ENCODE measurements at places on chromosomes 5 and 9.

- DNase-seq: no peak
- H3K27me3 ChIP-seq: peaks cover 20% of the 10 kb centered on the region
- H3K27ac ChIP-seq: no peak overlapping the region
- peaks cover 2% of the 10 kb centered on the region for H3K36me3 ChIP-seq
- no peaks in the 10 kb centered on the region for H3K4me1 ChIP-seq
Measured at GRCh38 chr9:1440256-1440655, 390.1 kb downstream of the DMRT2 start.

- peaks cover 29% of the 10 kb centered on the region for H3K27me3 ChIP-seq
- H3K36me3 ChIP-seq: no peaks in the 10 kb centered on the region
- no peak for DNase-seq
- no peak overlapping the region for H3K27ac ChIP-seq
Measured at GRCh38 chr5:180915924-180916323, 17.0 kb downstream of the BTNL8 start.

DNA sequence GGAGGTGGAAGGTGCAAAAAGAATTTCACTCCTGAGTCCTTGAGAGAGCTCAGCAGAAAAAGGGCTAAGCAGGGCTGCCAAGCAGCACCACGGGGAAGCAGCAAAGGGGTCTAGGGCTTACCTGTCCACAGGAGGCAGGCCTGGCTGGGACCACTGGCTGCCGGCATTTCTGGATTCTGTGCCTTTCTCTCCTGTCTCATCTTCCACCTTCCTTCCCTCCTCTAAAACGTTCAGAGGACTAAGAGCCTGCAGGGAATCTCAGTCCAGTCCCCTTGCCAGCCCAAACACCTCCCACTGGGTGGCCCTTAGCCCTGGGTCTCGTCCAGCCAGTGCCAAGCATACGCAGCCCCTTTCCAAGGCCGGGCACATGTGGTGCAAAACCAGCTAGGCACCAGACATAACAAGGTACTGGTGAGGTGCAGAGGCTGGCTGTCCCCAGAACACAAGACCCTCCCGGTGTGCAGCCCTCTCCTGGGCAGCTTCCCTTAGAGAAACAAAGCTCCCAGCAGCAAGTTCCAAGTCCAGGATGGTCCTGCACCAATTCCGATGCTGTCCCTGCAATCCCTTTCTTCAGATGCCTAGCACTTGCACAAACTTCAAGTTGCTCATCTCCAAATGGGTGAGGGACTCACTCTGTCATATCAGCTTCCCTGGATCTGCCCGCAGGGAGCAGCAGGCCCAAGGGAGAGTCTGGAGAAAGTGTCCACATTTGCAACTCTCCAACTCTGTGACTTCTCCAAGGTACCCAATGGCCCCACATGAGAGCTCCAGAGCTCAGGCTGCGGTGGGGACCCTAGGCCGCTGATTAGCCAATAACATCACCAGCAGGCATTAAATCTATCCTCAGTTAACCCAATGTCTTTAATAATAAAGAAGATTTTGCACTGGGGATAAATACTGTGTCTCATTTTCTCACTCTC lies 126.3 kb downstream of the C5orf15 start:
- DNase-seq: no peak
- H3K27ac ChIP-seq: no peak overlapping the region
- H3K27me3 ChIP-seq: peaks cover 55% of the 10 kb centered on the region
- no peaks in the 10 kb centered on the region for H3K36me3 ChIP-seq
- no peak overlapping the region for H3K4me3 ChIP-seq

DNA sequence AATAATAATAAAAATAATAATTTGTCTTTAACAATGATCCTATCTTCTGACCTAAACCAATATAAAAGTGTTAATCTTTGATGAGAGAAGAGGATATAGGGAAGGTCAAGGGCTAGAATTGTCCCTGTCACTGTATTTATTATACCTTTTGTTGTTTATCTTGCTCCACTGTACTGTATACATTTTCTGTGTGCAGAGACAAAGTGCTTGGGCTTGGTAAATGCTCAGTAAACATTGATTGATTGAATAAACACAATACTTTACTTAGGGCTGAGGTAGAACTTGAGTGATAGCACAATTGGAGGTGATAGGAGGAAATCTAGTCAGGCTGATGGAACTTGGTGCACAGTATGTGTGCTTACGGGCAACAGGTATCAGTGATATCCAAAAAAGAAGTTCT lies 161.2 kb downstream of the ARRDC3 start:
- H3K27me3 ChIP-seq: peaks cover 11% of the 10 kb centered on the region
- no peaks in the 10 kb centered on the region for H3K36me3 ChIP-seq

DNA sequence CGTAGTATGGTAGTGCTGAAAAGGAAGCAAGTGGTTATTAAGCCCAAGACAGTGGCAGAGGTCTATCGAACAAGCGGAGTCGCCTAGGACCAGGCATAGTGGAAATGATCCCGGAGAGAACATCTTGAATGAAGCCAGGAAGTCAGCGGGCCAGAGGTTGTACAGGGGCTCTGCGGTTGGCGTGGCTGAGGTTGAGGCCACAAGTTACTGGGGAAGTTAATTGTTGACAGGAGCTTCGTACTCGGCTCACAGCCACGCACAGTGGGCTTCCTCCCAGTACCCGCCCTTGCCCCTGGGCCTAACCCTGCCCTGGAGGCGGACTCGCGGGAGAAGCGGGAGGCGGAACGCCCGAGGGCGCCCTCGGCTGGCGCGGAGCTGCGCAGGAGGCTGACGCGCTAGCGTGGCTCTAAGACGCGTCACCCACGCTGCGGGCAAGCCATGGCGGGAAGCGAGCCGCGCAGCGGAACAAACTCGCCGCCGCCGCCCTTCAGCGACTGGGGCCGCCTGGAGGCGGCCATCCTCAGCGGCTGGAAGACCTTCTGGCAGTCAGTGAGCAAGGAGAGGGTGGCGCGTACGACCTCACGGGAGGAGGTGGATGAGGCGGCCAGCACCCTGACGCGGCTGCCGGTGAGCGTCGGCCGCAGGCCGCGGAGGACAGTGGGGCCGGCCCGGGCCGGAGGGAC lies at the start of gene FBXO4:
TSS of gene FBXO4 (plus strand) at position 410 of the 683 bp plus-strand sequence. CDS start at position 439, 29 bp downstream.
- peak; percentile 79 for DNase-seq
- peak within 1 kb of the TSS; percentile 98 for H3K27ac ChIP-seq

GRCh38 chr9:110202232-110202631 lies 5.7 kb downstream of the C9orf152 start:
- peaks cover 50% of the 10 kb centered on the region for H3K27me3 ChIP-seq
- no peak for DNase-seq
- H3K4me1 ChIP-seq: no peaks in the 10 kb centered on the region
- H3K4me3 ChIP-seq: no peak overlapping the region
- peaks cover 2% of the 10 kb centered on the region for H3K36me3 ChIP-seq

GRCh38 chr5:171390883-171391677 lies 3.4 kb downstream of the NPM1 start:
- peak overlapping the region; percentile 95 for H3K27ac ChIP-seq
- DNase-seq: no peak
- H3K4me3 ChIP-seq: peak overlapping the region; percentile 92
- peaks cover 61% of the 10 kb centered on the region for H3K4me1 ChIP-seq
- peaks cover 9% of the 10 kb centered on the region for H3K36me3 ChIP-seq
- no peaks in the 10 kb centered on the region for H3K27me3 ChIP-seq

DNA sequence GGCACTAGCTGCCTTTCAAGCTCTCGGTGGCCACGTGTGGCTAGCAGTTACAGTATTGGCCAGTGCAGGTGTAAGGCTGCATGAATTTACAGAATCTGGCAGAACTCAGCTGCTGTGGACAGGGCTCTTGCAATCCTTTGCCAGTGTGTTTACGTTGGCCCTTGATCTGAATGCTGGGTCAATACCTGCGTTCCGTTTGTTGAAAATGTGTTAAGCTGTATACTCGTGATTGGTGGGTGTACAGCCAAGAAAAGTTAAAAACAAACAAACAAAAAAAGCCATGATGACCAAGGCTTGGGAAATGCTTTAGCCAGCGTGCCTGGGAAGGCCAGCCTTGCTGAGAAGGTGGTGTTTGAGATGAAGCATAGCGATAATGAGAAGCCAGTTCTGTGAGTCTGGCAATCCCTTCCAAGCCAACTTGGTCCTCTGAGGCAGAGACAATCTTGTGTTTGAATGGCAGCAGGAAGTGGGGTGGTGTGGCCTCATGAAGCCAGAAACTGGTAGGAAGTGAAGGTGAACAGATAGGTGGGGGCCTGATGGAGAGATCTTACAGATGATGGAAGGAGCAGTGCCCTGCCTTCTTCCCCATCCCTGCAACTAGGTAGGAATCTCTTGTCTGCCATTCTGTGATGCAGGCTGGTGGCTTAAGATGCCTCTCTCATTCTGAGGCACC lies 820 bp upstream of the CFAP90 start:
- H3K4me1 ChIP-seq: peaks cover 19% of the 10 kb centered on the region
- H3K27me3 ChIP-seq: peaks cover 16% of the 10 kb centered on the region
- no peak for DNase-seq
- H3K4me3 ChIP-seq: peak overlapping the region; percentile 87

- peaks cover 9% of the 10 kb centered on the region for H3K27me3 ChIP-seq
- H3K27ac ChIP-seq: no peak overlapping the region
- no peak overlapping the region for H3K4me3 ChIP-seq
- no peak for DNase-seq
- no peaks in the 10 kb centered on the region for H3K36me3 ChIP-seq
Measured at GRCh38 chr5:7329712-7330111, 66.2 kb upstream of the ADCY2 start.

- H3K27ac ChIP-seq: no peak overlapping the region
- DNase-seq: no peak
- no peak overlapping the region for H3K4me3 ChIP-seq
- peaks cover 56% of the 10 kb centered on the region for H3K27me3 ChIP-seq
- H3K4me1 ChIP-seq: no peaks in the 10 kb centered on the region
Measured at GRCh38 chr5:135667204-135667603, 88.4 kb upstream of the CXCL14 start.

DNA sequence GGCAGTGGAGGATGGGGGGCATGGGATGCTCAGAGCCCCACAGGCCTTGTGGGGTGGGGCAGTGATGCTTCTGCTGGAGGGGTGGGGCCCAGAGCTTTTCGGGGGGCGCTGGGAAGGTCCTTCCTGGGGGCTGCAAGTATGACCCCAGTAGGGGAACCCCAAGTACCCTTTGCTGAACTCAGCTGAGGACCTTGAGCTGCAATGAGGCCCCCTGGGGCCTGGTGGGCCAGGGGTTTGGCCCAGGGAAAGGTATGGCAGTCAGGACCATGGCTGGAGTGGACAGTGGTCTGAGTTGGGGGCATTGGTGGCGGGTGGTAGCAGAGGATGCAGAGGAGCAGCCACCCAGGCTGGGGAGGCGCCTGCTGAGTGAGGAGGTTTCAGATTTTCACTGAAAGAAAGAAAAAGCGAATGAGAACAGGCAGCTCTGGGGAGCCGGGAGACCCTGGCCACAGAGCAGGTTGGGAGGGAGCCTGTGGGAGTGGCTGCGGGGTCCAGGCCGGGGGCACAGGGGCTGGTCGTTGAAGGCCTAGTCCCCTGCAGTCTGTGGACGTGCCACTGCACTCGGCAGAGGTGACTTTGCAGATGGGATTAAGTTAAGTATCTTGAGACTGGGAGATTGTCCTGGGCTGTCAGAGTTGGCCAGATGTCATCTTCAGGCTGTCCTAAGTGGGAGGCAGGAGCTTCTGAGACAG lies 19.2 kb downstream of the WNK2 start:
- H3K27ac ChIP-seq: peak overlapping the region; percentile 37
- no peaks in the 10 kb centered on the region for H3K36me3 ChIP-seq
- DNase-seq: no peak
- H3K27me3 ChIP-seq: peaks cover 14% of the 10 kb centered on the region

GRCh38 chr5:15510092-15510491 lies 10.1 kb downstream of the FBXL7 start:
- H3K27ac ChIP-seq: no peak overlapping the region
- DNase-seq: no peak
- H3K36me3 ChIP-seq: no peaks in the 10 kb centered on the region
- H3K4me3 ChIP-seq: no peak overlapping the region
- H3K4me1 ChIP-seq: no peaks in the 10 kb centered on the region

DNA sequence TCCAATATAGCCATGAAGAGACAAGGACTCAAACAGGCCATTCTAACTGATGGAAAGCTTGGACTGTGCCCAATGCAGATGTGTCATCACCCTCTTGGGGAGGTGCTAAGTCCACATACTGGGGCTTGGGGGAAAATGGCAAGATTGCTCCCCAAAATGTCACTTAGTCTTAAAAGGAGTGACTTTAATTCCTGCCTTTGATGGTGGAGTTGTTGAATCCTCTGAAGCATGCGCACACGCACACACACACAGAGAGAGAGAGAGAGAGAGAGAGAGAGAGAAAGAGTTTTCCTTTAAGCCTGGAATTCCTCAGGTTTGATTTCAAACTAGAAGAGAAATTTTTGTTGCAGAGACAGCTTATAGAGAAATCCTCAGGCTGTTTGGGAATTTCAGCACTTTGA lies 161.9 kb upstream of the GAS1 start:
- H3K36me3 ChIP-seq: no peaks in the 10 kb centered on the region
- no peak overlapping the region for H3K27ac ChIP-seq
- no peak overlapping the region for H3K4me3 ChIP-seq
- no peaks in the 10 kb centered on the region for H3K4me1 ChIP-seq
- H3K27me3 ChIP-seq: peaks cover 17% of the 10 kb centered on the region
- no peak for DNase-seq

Data from T-helper 17 cell (primary cell).